ENCODE measurements at places on chromosomes 16 and 17. TPM values are rescaled to one million over a fixed set of nuclear protein-coding genes. Genes with fewer than 3 reads are reported as not detected.

DNA sequence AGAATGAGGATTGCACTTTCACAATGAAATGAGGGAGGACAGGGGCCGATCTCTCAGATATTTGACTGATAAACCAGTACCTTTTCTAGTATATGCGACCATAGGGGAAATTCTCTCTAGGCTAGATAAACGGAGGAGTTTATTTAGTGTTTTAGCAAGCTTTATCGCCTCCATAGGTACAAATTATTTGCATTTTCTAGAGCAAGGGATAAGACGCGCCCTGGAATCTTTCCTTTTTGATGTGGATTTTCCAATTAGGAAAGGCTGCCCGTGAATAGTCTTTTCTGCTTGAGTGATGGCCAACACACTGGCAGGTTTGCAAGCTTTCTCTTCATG lies 351 bp upstream of the GDPD1 start:
- no peak for DNase-seq

- DNase-seq, result no peak
Measured at GRCh38 chr17:75783803-75784472, 668 bp upstream of the UNK start.

DNA sequence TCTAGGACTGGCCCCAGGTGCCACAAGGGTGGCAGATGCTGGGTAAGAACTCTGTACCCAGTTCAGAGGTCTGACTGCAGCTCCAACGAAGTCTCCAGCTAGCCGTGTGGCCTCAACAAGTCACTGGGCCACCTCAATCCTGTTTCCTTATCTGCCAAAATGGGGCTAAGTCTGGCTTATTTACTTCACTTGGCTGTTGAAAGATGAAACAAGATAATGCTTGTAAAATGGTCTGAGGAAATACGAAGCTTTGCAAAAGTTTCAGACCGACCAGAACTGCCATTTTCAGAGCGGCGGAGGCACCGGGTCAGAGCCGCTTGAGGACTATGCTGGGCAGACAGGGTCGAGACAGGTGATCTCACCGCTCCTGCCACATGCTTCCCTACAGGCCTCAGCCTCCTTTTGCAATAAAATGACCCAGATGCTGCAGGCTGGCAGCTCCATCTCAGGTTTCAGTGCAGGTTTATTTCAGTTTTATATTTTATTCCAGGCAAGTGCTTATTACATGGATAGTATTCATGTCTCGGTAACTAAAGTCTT lies 17.2 kb downstream of the MNT start:
- DNase-seq, result peak; percentile 73

The AKTIP gene
- total RNA-seq, result 68.4 TPM

DNA sequence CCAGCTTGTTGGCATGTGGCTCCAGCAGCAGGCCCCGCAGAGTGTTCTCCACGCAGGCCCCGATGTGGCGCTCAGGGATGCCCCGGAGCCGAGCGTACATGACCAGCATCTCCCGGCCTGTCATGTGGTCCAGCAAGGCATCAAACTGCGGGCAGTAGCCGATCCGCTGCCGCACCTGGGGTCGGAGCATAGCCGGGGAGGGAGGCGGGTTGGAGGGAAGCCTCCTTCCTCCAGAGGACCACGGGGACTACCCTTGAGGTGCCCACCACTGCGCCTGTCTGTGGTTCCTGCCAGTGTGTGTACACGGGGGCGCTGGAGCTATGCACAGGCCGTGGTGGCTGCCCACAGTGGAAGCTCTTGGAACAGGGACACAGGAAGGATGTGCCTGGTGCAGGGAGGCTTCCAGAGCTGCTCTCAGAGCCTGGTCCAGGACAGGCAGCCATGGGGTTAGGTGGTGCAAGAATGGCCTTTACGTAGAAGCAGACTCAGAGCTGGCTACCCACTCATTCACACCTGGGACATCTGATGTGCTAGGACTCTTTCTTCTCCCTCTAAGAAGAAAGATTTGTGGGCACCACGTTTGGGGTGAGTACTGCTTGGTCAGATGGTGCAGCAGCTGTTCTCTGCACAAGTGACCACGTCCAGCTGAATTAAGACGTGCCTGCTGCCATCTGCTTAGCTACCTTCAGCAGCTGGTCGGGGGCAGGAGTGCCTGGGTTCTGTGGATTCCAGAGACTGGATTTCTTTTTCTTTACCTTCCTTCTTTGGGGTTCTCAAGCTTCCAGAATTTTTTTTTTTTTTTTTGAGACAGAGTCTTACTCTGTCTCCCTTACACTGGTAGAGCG lies 11.3 kb upstream of the RNPS1 start:
- DNase-seq, result no peak

The ABCA10 gene
- total RNA-seq, result 5.6 TPM

DNA sequence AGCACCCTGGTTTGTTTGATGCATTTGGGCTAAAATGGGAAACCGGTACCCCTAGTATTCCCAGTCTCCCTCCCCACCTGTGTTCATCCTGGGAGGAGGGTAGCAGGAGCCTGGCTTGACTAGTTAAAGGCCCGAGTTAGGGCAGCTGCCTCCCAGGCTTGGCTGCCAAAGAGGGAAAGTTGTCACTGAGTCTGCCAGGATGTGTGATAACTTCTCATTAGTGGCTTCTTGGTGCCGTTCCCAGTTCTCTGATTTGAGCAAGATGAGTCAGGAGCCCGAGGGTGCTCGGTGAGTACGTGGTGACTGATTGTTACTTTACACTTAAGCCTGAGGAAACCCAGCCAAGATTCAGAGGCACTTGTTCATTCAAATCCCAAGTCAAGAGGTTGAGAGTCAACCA lies 2.5 kb downstream of the KRT32 start:
- DNase-seq, result peak; percentile 35

DNA sequence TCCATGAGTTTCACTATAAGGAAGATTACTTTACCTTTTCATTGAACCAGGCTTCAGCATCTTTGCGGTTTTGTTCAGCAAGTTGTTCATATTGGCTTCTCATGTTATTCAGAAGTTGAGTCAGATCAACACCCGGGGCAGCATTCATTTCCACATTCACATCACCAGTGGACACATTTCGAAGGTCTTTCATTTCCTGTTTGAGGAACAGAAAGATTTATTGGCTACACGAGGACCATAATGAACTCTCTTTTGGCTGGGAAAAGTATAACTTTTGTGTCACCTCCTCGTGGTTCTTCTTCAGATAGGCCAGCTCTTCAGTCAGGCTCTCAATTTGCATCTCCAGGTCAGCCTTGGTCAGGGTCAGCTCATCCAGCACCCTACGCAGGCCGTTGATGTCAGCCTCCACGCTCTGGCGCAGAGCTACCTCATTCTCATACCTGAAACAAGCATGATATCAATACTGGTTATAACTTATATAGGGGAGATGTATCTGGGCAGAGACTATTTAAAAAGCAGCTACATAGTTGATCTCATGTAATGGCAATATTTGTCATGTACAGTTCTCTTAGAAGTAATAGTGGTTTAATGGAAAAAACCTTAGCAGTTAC lies 2.1 kb downstream of the KRT10 start:
- DNase-seq, result no peak

GRCh38 chr16:54424043-54424451 lies 137.5 kb upstream of the IRX3 start:
- no peak for DNase-seq

- DNase-seq, result no peak
Measured at GRCh38 chr16:80380514-80380913, 160.3 kb upstream of the DYNLRB2 start.
